ENCODE measurements at places on chromosomes 3 and 15.
A peak's percentile ranks its signal among the peaks of the same experiment; 100 is the strongest.

DNA sequence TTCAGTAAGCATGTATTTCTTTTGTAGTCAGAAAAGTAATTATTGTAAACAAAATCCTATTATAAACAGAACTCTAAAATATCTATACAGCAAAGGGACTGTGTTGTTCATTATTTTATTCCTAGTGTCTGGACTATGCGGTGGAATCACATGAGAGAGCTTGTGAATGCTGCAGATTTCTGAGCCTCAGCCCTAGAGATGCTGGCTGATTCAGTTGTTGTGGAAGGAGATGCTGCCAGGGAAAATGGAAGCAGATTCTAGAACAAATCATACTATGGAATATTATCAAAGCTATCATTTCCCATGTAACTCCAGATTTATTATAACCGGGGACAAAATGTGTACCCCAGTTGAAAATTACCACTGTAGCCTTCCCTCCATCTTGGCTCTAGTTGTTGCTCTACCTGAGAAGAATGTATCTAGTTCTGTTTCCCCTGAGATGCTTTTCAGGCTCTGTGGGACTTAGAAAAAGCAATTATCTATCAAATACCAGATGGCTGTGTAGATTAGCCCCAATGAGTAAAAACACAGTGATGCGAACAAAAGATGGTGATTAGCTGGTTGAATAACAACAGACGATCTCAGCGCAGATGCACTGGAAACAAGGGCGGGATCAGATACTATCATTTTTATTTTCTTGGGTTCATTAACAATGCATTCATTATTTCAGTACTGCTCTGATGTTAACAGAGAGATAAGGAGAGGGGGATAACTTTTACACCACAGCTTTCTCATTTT lies 131.3 kb downstream of the TMEM108 start:
- no peak for DNase-seq

- no peak for DNase-seq
Measured at GRCh38 chr15:35876762-35877161, 330.8 kb upstream of the DPH6 start.

DNA sequence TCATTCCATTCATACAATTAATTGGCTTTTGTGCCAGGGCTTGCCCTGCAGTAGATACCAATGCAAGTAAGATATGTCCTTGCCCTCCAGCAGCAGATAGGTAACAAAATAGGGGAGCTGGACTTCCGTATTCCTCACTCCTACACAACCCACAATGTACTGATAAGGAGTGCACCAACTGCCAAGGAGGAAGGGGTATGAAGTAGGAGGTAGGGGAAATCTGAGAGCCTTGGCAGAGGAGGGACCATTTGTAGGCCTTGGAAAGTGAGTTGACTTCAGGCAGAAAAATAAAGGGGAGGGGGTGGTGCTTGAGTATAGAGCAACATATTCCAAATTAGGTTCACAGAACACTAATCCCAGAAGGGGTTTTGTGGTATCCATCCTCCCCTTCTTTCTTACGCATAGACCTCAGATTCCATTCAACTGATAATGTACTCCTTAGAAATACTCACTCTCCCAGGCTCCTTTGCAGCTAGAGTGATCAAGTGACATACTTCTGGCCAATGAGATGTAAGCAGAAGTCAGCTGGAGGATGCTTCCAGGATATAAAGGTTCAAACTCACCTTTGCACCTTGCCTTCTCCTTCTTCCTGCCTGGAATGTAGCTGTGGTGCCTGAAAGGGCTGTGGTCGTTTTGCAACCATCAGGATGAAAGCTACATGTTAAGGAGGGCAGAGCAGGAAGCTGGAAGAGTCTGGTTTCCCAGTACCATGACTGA lies 127.1 kb upstream of the SMAD3 start:
- no peak for DNase-seq

GRCh38 chr15:52021128-52021671 lies 2.2 kb downstream of the MAPK6 start:
- DNase-seq, result no peak

GRCh38 chr3:112149136-112149535 lies 16.1 kb upstream of the GCSAM start:
- no peak for DNase-seq

GRCh38 chr3:40116478-40117177 lies 192.9 kb upstream of the EIF1B start:
- no peak for DNase-seq

GRCh38 chr3:182568261-182568660 lies 225.0 kb upstream of the ATP11B start:
- no peak for DNase-seq

DNA sequence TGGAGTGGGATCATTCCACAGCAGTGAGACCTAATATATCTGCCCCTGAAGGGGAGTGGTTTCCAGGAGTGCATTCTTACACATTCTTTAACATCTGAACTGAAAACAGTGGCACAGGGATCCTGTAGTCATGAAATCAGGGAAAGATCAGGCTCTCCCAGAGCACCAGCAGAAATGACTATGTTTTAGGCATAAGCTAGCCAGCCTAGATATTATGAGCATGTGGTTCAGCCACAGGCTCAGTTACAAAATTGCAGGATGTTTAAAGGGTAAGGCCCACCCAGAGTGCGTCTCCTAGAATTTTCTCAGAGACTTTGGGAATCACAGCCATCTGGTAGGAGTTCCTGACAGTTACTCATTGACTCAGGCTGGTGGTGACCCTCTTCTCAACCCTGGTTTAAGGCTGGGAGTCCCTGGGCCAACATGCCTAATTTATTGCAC lies 20.9 kb downstream of the FSTL1 start:
- DNase-seq, result no peak

GRCh38 chr3:183911087-183911486 lies 26.4 kb upstream of the PARL start:
- no peak for DNase-seq

DNA sequence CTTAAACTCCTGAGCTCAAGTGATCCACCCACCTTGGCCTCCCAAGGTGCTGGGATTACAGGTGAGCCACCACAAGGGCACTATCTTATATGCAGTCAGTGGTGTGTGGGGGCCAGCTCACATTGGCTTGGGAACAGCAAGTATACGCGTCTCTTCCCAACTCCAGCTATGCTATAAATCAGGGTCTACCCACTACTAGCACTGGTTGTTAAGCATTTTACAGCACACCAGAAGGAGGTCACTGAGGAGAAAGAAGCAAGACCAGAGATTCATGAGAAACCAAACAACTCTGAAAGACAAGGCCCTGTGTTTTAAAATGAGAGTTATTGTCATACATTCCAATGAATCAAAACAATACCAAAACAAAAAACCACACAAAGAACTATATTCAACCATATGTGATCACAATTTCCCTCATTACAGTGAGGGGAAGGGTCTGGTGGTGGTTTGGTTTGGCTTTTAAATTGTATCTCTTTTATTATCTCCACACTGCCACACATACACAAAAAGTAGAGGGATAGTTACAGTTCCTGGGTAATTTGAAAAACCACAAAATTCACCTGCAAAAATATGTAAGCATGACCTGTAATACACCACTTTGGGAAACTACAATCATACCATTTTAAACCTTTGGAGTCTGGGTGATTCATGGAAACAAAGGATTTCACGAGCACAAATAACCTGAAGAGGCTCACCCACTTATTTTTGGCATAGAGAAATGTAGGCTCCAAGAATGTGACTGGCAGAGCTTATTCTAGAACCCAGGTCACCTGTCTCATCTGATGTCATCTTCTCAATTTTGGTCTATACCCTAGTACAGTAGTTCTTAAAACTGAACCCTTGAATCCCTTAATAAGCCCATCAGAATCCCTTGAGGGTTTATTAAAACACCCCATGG lies 5.2 kb downstream of the MAGI1 start:
- no peak for DNase-seq

DNA sequence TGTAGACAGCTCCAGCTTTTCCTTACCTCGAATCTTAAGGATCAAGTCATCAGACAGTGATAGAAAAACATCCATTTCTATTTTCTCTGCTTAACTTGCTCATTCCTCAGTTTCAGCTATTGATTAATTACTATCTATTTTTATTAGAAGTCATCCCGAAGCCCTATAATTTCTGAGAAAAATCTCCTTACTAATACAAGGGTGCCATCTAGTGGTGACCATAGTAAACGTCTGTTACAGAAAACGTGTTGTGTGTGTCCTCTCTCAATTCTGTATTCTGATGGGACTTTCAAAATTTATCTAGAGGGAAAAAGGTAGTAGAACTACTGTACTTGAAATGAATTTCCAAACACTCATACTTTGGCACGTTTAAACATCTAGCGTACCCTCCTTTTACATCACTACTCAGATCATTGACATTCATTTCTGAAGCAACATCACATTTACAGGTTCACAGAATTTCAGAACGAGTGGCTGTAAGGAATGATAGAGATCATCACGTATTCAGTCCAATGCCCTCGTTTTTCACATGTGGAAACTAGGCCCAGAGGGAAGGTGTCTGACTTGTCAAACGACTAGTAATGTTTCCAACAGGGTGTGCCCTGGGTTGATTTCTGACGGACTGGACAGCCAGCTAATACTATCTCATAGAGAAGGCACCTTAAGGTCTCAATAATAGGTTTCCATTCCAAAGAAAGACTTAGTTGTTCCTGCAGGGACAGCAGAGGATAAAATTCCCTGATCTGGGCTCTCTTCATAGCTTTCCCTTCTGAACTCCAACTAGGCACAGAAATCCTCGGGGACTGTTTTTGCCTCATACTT lies 25.6 kb downstream of the HACD2 start:
- no peak for DNase-seq

DNA sequence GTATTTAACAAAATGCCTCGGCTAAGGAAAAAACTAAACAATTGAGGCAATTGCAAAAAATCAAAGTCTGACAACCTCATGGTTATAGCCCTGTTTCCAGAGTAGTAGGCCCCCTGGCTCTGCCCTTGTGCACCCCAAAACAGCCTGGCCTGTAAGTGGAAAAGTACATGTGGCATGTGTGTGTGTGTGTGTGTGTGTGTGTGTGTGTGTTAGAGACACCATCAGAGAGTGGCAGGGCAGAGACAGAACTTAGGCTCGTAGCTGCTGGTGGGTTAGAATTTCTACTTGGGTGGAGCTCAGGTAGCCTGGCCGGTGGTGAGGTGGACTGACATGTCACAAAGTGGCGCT lies 14.1 kb upstream of the AHSG start:
- no peak for DNase-seq

DNA sequence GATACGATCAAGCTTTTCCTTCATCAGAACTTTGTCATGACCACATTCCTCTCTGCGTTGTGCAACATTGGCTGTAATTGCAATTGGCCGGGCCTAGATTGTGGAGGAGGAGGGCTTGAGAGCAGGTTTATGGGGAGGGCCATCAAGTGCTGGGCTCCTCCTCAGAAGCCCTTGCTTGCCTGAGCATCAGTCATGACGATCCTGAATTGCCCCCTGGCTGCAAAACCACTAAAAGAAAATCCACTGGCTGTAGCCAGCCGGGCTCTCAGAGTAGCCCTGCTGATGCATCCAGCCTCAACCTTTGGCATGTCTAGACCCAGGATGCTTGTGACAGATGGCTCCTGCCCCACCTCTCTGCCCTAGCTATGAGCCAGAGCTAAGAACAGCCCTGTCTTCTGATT lies 13.4 kb upstream of the TRH start:
- DNase-seq, result no peak

DNA sequence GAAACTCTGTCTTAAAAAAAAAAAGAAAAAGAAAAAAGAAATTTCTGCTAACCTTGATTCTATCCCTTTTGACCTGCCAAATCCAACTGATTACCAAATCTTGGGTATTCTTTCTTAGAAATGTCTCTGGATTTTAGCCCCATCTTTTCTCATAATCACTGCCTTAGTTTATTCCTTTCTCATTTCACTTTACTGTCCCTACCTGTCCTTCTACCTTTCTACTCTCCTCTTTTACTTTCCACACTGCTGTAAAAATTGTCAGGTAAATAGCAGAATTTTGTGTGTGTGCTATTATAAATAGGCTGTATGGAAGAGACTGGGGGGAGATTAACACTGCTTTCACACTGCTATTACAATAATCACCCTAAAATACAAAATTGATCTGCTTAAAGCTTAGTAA lies 16.7 kb downstream of the PIK3CA start:
- no peak for DNase-seq

DNA sequence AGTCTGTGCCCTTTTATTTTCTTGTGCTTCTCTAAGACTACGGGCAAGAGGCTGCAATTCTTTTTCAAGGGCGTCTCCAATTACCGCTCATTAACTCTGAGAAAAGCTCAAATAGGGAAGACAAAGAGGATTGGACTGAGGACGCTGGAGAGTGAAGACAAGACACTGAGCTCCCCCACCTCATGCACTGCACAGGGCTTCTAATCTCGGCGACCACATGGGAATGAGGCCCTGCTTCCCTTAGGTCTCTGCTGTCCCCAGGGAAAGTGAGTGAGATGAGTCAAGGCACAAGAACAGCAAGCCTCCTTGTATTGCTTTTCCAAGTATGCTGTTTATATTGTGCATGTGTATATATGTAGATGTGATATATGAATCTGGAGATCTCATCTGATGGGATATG lies 392.2 kb upstream of the CFAP20DC start:
- no peak for DNase-seq

- DNase-seq, result no peak
Measured at GRCh38 chr15:56460071-56460470, 4.9 kb downstream of the MNS1 start.

DNA sequence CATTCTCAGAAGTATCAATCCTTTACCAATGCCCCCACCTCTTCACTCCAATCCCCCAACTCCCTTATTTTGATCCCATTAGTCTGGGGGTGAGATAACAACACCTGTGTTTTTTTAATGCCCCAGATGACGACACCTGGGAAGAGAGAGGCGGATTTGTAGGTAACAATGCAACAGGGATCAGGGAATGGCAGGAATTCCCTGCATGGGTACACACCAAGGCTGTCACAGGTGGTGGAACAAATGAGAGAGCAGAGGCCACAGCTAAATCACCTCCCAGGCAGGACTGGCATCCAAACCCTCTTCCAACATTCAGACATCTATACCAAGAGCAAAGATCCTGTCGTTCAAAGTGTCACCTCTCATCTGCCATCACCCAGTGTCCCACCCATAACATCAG lies 319.2 kb upstream of the TRIM42 start:
- DNase-seq, result no peak

GRCh38 chr3:125110016-125110875 lies 54.4 kb upstream of the HEG1 start:
- peak; percentile 4 for DNase-seq

DNA sequence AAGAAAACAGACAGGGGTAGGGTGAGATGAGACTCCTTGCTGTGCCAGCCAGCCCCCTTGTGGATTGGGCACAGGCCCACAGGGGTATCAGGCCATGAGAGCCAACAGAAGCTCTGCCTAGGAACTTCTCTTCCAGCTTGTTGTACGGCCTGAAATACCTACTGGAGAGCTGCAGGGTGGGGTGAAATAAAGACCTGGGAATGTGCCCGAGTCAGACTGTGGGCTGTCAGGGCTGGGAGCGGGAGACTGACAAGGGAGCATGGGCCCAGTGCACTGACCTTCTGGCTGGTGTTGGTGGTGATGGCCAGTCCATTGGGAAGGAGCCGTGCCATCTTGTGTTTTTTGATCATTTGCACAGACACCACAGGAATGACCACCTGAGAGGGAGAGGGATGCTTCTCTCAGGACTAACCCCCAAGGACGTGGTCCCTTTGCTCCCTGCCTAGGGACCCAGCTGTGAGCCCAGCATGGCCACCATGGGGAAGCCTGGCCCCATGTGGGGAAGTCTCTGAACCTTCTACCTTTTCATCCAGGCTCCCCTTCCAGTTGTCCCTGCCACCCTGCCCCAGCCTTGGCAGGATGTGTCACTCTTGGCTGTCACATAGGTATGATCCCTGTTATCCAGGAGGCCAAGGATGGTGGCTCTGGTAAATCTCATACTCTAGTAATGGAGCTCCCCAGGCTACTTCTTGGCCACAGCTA lies 30.7 kb downstream of the GRAMD2A start:
- no peak for DNase-seq

All from esophagus muscularis mucosa (tissue), 4 donors.